Natural killer cell treated with Interleukin-12 subunit alpha and Interleukin-12 subunit beta and Interleukin-15 and Interleukin-18, amount 100 ng/mL, for 72 hours (primary cell): ENCODE measurements at places on chromosomes 7 and 10. TPM values are rescaled to one million over a fixed set of nuclear protein-coding genes. Genes with fewer than 3 reads are reported as not detected.

The RBP4 gene
- total RNA-seq = not detected

The GRM3 gene
- total RNA-seq = not detected

The PRR15 gene
- not detected for total RNA-seq

The IRF5 gene
- 26.5 TPM for total RNA-seq

The FEZF1 gene
- total RNA-seq = not detected

The NME8 gene
- not detected for total RNA-seq

The ZCWPW1 gene
- 1.3 TPM for total RNA-seq

The CPED1 gene
- not detected for total RNA-seq

The WNT8B gene
- total RNA-seq = not detected

DNA sequence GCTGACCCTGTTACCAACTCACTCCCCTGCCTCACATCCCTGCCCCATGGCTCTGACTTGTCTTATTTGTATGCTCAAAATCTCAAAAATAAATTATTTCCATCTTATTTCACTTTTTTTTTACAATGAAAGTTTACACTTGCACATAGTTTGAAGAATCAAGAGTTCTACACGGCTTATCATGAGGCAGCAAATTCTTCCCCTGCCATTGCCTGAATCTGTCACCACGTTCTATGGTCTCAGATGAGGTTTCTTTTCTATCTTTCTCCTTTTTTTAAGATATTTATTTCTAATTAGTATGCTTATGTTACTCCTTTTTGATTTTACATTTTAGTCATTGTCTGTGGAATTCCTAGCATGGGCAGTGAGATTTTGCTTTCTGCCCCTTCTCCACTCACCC is 28.4 kb downstream of the ARHGAP22 start:
- DNase-seq = no peak

DNA sequence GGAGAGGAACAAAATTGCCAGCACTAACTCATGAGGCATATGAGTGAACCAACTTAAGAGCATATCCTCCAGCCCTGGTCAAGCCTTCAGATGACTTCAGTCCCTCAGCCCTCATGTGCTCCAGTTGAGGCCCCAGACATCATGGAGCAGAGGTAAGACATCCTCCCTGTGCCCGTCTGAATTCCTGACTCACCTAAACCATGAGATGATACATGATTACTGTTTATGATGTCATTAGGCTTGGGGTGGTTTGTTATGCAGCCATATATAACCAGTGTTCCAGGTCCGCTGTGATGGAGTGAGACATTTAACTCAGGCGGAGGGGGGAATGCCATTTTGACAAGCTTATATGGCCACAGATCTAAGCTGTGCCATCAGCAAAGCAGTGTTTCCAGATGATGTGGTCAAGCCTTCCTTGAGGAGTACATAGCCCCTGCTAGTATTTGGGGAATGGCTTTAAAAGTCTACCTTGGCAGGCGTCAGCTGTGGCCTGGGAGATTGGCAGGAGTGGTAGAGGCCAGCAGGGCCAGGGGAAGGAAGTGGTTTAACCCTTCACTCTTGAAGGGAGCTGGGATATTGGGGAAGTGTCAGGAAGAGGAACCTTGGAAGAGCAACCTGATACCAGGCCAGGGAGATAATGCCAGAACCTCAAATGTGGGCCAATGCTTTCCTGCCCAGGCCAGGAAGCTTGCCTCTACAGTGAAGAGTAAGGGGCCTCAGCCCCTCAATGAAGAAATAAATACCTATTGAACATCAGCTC is 343.0 kb upstream of the PODXL start:
- no peak for DNase-seq

GRCh38 chr7:128931965-128932861 is 5.5 kb upstream of the IRF5 start:
- no peak for DNase-seq

DNA sequence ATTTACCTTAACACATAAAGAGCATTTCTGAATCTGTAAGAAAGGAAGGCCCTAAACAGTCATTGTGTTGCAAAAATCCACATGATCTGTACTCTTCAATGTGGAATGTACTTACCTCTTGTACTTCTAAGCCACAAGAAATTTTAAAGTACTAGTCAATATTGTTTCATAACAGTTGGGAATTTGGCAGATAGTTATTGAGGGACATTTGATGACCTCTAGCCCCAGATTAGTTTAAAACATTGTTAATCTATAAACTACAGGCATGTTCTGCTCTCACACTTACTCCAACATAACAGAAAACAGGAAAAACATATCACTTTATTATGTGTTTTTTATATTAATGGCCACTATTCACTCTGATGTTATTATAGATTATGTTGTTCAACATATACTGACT is 985.7 kb upstream of the LRRTM3 start:
- DNase-seq = no peak

DNA sequence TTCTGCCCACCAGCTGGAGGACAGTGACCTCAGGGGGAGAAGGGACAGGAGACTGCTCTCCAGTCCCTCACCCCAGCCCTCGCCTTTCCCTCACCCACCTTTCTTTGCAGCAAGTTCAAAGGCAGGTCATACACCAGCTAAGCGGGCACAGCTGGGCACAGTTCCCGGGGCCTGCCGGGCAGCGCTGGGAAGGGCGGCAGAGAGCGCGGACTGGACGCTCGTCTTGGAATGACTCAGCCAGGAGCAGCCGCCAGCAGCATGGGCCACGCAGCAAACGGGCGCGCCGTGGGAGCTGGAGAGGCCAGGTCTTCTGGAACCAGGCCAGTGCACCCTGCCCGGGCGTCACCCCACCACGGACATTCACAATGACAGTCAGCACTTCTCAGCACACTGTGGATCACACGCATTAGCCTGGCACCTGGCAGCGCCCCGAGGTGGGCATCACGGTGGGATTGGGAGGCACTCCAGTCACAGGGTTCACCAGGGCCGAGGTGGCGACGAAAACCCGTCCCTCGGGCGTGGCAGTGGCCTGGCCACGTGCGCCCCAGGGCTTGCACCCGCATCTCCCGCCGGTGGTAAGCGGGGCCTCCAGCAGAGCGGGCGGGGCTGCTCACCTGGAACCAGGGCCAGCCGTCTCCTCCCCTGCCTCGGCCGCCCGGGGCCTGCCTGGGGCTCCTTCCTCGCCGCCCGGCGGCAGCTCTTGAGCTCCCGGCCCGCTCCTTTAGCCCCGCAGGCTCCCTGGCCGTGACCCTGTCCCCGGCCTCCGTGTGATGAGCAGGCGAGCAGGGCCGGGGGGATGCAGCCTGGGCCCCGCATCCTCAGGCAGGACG is 29.0 kb upstream of the WDFY4 start:
- no peak for DNase-seq

- no peak for DNase-seq
Observed at GRCh38 chr10:129896860-129897200, 67.2 kb downstream of the EBF3 start.

DNA sequence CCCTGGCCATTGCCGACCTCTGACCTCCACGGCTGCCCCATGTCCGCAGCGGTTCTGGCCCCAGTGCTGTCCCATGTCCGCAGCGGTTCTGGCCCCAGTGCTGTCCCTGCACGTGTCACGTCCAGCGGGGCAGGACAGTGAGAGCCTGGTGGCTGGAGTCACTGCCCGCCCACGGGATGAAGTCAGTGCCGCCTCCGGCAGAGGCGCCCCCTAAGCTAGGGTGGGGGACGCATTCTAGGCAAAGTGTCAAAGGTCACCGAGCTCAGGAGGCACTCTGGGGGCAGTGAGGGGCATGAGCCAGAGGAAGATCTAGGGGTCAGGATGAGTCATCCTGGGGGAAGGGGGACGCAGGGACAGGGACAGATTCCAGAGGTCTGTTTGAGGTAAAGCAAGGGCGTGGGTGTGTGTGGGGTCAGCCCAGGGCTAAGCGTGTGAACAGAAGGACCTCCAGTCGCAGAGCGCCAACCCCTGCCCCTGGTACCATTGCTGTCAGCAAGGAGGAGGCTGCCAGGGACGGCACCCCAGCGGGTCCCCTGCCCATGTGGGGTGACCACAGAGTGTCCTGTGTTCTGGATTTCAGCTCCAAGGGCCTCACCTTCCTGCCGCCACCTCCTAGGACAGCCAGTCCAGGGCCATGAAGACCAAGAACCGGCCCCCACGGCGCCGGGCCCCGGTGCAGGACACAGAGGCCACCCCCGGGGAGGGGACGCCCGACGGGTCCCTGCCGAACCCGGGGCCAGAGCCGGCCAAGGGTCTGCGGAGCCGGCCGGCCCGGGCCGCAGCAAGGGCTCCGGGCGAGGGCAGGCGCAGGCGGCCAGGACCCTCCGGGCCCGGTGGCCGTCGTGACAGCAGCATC is 665 bp downstream of the BHLHA15 start:
- DNase-seq = no peak

DNA sequence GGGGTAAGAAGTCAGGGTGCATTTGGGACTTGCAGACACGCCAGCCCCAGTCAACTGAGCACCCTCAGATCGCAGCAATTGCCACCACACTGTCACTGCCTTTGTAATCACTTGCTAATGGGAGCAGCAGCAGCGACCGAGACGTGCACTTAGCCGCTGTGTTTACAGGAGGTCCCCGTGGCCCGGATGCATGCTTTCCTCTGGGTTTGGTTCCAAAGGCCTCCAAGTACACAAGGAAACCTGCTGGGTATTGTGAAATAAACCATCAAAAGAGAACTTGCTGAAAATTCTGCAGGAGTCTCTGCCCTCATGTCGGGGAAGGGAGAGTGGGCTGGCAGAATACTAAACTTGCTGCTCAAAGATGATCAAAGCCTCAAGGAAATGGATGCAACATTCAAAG is 341.7 kb downstream of the DNAJB6 start:
- DNase-seq = peak; percentile 23

DNA sequence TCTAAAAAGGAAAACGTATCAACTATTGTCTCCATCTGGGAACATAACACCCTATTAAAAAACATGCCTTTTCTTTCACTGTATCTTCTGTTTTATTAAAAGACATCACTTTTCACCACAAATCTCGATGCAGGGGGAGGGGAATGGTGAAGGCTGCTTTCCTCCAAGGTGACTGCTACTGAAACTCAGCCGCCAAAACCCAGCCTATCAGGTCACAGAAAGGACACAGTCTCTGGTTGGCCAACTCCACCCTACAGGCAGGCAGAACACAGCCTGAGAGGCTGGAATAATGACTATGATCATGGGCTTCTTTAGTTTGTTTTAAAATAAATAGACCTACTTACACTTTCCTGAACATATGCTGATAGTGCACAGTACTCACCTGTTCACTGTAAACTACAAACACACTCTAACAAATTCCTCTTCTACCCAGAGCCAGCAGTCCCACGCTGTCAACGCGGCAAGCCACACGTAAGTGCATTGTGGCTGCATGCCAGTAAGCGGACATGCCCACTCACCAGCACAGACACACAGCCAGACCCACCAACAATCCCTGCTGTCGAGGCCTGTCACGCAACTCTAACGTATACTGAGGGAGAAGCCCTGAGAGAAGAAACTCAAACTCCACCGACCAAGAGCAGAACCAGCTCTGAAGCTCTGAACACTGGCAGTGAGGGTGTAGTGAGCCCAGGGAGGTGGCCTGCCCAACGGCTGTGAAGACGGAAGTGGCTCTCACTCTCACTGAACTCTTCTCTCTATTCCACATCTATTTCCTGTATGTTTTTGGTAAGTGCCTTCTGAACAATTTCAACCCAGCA is 41.8 kb downstream of the NCAPG2 start:
- DNase-seq = no peak

- no peak for DNase-seq
Observed at GRCh38 chr10:73054286-73054685, 42.4 kb downstream of the P4HA1 start.

GRCh38 chr10:75250934-75251333 is 15.2 kb upstream of the COMTD1 start:
- DNase-seq = no peak

DNA sequence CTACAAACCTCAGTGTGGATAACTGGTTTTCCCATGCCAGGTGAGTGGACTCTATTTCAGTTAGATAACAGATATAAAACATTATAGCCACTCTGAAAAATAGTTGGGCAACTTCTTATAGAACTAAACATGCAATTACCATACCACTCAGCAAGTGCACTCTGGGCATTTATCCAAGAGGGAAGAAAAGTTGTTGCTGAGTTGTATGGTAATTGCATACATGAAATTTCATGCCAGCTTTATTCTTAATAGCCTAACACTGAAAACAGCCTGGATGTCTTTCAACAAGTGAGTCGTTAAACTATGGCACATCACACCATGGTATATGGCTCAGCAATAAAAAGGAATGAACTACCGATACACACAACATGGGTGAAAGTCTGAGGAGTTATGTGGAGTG is 10.6 kb upstream of the UPP1 start:
- no peak for DNase-seq

DNA sequence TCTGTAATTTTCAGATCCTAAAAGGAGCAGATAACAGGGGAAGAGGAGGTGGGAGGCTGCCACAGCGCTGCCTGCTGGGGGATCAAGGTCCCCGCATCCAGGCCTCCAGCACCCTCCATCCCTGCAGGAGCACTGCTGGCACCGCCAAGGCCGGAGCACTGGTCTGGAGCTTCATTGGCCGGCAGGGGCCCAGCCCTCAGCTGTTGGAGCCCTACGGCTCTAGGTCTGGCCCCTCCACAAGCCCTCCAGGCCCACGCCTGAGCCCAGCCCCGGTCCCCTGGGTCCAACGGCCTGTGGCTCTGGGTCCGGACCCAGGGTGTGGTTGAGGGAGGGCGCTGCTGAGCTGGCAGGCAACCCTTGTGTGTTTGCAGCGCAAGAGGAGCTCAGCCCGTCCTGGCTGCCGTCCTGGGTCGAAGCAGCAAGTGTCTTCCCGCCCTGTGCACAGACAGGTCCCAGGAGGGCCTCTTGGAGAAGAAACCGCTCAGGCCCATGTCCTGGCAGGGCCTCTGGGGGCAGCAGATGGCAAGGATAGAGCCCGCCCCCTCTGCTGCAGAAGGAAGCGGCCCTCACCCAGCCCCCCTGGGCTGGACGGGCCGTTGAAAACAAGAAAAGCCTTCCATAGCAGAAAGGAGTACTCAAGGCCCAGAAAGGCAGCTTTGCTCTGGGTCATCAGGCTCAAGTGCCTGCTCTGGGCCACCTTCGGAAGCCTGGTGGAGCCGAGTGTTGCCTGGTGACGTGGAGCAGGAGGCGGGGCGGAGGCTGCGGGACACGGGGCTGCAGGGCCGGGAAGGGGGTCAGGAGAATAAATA is 54.3 kb upstream of the TNRC18 start:
- no peak for DNase-seq

GRCh38 chr7:149725426-149725821 is 48.0 kb downstream of the ZNF467 start:
- DNase-seq = no peak
